AG04450 (cell line): ENCODE measurements at places on chromosomes 3 and 15.

DNA sequence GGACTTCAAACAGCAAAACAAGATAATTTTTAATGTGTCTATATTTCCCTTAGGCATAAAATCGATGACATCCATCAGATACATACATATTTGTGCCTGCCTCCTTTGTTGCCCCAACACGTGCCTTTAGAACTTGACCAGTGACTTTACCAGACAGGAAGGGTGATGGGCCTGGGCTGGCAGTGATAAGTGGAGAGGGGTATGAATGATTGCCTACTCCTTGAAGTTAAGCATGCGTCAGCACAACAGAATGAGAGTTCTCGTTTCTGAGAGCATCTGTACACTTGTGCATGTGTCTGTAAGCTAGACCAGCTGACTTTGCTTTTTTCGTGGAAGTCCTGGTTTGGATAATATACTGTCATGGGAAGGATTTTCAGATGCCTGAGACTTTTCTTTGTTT, 54.9 kb upstream of the COL6A6 start:
- no peak for DNase-seq

DNA sequence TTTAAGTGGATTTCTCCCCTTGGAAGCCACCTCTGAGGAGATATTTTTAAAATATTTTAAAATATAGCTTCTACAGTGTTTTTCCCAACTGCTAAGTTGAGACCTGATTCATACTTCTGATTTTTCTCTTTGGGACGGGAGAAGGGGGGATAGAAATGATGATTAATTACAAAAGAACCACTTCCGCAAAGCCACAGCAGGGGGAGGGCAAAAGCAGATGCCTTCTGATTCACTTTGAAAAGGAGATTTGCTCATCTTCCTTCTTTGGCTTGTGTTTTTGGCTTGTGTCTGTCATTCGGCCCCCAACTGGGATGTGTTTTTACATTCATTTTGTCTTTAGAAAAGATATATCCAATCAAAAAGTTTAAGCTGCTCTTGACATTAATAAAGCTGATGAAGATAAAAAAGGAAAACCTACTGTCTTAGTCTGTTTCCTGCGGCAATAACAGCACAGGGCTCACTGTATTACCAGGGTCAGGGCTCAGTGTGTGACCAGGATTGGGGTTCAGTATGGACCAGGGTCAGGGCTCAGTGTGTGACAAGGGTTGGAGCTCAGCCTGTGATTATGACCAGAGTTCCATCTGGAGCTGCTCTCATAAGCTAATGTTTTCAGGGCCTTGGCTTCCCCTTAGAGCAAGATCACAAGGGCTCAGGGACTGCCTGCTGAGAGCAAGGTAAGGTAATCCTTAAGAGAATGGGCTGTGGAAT, 223.2 kb downstream of the MTHFS start:
- no peak for DNase-seq

DNA sequence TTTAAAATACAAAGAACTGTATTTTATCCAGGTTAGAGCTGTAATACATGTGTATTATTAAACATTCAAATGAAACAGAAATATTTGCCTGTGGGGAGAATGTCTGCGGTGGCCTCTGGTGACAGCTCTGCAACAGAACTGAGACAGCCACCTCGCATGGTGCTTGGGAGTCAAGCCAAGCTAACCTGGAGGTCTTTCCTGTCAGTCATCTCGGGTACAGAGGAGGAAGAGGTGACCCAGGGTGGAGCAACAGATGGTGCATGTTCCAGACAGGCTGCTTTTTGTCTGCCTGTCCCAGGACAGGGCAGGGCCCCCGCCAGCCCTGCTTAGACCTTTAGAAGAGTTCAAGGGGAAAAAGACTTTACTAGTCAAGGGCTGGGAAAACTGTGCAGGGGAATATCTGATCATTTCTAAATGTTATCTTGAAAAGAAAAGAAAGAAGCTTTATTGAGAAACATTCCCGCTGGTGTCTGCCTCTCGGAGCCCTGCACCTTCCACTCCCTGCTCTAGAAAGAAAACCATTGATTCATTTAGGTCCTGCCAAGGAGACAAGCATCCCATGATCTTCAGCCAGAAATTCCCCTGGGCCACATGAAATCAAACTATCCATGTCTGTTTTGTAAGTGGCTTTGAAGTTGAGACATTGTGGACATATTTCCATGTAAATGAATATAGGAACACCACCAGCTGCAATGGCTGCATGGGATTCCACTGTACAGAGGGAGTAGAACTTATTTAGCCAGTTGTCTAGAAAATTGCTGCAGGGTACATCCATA, 5.5 kb upstream of the NR2E3 start:
- DNase-seq: no peak

- no peak for DNase-seq
Measured at GRCh38 chr15:60932051-60932915, 296.8 kb downstream of the RORA start.

DNA sequence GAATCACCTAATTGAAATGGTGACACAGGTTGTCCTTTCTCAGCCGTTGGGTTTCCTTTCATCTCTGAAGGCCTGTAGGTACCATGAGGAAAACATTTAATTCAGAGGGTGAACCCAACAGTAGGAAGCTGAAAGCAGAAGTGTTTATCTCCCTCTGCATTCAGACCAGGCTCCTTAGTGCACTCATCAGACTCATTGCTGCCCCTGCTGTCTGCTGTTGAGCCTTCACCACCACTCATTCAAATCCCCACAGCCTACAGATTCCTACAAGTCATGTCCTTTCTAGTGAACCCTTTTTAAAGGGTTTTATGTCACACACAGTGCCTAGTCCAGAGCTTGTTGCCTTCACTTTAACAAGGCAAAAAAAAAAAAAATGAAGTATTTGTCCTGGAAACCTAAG, 13.4 kb downstream of the WDR48 start:
- DNase-seq: no peak

GRCh38 chr3:13507570-13508339, 27.6 kb downstream of the HDAC11 start:
- no peak for DNase-seq

DNA sequence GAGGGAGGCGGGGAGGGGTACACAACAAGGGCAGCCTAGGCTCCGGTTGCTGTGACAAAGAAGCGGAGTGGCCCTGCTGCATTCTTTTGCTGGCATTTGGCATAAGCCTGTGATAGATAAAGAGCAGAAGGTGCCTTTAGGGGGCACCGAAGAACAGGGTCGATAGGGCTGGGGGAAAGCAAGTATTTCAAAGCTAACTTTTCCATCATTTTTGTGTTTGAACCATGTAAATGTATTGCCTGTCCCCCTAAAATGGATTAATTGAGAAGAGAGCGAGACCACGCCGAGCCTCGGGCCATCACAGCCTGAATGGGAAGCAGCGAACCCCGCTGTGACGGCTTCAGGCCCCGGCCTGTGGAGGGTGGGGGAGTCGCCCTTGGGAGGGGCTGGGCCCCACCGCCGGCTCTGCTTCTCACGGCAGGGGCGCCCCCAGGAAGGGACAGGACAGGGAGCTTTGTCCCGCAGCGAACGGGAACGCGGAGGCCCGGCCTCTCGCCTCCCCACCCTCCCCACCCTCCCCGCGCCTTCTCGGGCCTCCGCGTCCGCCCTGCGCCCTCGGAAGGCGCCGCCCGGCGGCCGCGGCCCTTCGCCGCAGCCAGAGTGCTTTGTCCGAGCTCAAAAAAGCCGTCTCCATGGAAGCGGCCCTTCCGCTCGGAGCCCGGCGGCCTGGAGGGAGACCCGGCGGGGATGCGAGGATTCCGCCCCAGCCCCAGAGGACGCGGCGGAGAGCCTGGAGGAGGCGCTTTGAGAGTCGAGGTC, 32.4 kb upstream of the ALDH1L1 start:
- no peak for DNase-seq

GRCh38 chr3:180358179-180358578, 243.8 kb upstream of the TTC14 start:
- DNase-seq: peak; percentile 3

- no peak for DNase-seq
Measured at GRCh38 chr3:13014755-13015285, 58.4 kb downstream of the IQSEC1 start.

- no peak for DNase-seq
Measured at GRCh38 chr15:45892182-45892581, 257.4 kb downstream of the SQOR start.

- DNase-seq: no peak
Measured at GRCh38 chr3:138944929-138945708, 1.8 kb downstream of the FOXL2 start.

DNA sequence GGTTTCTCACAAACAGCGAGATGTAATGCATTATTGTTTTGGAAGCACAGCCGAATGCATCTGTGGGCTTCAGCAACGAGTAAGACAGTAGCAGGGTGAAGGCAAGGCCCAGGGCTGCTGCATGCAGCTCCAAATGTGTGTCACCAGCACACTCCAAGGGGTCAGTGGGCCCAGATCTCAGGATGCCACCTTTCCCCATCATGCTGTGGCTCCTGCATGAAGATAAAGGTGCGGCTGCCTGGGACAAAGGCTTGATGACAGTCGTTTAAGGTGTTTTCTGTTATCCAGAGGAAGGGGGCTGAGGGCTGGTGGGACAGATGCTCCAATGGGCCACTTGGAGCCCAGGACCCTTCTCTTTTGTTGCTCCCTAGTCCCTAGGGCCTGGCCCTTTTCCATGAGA, 13.2 kb downstream of the C3orf22 start:
- DNase-seq: no peak

GRCh38 chr15:34347951-34348638, 5.0 kb downstream of the NUTM1 start:
- DNase-seq: no peak

- no peak for DNase-seq
Measured at GRCh38 chr3:152374262-152374990, 105.7 kb downstream of the MBNL1 start.

- no peak for DNase-seq
Measured at GRCh38 chr15:70566047-70566835, 197.1 kb downstream of the UACA start.

DNA sequence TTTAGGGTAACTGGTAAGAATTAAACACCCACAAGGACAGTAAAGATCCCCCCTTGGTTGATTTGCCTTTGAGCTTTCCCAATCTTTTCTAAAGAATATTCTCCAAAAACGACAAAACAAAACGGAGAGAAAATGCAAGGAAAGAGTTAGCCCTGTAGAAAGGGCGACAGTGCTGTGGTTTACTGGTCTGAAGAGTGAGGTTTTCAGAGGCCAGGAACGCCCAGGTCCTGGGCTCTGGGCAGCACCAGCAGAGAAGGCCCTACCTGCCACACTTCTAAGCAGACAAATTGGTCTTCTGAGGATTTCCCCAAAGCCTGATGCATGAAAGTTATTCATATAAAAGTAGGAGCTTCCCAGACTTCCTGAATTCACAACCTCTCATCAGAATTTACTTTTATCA, 119.3 kb downstream of the KCNMB2 start:
- no peak for DNase-seq

- DNase-seq: no peak
Measured at GRCh38 chr3:113070072-113070640, 79.4 kb downstream of the GTPBP8 start.

- no peak for DNase-seq
Measured at GRCh38 chr15:89383365-89384175, 48.9 kb upstream of the POLG start.

DNA sequence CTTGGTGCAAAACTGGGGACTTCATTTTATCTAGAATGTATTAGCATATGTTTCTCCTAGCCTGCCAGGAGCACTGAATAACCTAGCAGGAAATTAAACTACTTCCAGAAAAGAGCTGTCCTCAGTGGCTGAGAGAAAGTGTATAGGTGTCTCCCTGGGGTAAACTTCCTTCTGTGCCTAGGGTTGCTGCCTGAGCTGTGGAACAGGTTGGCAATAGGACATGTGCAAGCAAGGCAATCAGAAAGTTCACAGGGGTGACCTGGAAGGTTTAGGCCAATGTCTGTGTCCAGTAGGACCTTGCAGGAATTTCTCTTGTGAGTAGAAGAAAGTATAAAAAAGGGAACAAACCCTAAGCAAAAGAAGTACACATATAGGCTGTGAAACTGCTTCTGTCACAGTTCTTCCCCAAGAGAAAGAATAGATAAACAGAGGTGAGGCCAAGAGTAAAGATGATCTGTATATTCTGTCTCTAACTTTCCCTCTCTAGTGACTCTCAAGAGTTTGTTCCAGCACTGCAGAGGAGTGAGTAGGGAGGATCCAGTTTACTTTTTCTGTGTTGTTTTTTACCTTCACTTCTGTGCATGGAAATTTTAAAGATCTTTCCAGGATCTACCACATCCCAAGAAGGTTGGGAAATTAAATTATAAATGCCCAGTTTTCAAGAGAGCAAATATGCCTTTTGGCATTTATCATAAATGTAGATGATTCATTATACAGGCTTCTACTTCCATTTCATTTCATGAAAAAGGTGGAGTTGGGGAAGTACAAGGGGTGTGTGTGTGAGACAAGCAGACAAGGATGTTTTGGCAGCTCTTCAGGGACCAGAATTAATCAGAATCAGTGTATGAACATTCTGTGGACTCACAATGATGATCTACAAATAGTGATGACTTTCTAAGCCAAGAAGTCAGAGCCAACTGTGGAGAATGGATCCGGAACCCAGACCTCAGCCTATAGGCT, 155.2 kb downstream of the RBPMS2 start:
- no peak for DNase-seq

GRCh38 chr3:101676765-101677435, at the start of gene ZBTB11:
Gene ZBTB11, minus strand, starts transcription at chr3:101677132. Its CDS starts 218 bp downstream, at chr3:101676914.
- peak; percentile 100 for DNase-seq

- DNase-seq: no peak
Measured at GRCh38 chr3:24191801-24192403, 246.8 kb downstream of the NR1D2 start.

- no peak for DNase-seq
Measured at GRCh38 chr15:68311464-68311835, 33.9 kb downstream of the FEM1B start.

GRCh38 chr3:136516656-136517055, 235.5 kb downstream of the STAG1 start:
- DNase-seq: no peak

GRCh38 chr15:54789376-54789775, 407.4 kb downstream of the RSL24D1 start:
- DNase-seq: no peak

DNA sequence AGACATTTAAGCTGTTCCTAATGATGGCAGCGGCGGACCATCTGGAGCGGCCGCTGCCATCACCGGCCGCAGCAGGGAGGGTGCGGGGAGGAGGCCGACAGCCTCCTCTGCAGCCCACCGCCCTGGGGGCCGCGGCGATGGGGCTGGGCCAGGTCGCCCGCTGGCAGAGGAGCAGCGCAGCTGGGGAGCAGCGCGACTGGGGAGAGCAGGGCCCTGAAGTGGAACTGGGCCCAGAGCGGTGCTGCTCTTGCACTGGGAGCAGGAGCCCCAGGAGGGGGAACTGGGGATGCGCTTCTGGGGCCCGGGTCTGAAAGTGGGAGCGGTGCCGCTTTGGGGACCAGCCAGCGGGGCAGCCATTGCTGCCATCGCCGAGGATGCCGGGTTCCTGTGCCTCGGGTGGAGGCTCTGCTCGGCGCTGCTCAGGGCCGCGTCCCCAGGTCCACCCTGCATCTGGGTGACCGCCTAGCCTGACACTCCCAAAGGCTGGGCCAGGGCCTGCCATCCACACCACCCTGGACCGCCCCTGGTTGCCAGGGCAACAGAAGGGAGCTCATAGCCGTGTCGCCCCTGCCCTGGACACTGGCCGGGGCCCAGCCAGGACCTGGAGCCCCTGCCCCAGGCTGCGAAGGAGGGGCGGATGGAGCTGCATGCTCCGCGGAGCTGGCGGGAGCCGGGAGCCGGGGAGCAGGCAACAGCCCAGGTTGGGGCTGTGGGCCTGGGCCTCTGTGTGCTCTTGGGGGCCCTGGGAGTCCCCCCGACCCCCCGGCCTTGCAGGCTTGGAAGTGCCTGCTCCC, 15.5 kb upstream of the PLA2G4E start:
- DNase-seq: no peak
